Stimulated activated CD8-positive, alpha-beta memory T cell treated with anti-CD3 and anti-CD28 coated beads, Interleukin-12 subunit alpha, Interleukin-12 subunit beta, amount 100 ng/mL, for 1 hour (primary cell): ENCODE measurements at places on chromosomes 3 and 15.

DNA sequence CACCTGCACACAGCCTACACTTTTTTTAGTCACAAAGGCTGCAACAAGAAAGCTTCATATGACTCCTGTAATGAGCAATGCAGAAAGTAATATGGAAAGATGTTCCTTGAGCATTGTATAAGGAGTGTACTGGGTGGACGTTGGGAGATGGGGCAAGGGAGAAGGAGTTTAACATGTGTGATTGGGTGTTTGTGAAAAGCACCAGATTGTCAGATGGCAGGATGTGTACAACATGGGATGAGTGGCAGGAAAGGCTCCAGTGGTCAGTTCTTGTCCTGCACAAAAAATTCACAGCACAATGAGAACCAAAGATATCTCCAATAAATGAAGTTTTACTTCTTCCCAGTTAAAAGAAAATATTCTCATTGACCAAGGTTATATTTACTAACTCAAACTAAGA, 255.1 kb downstream of the EPHA3 start:
- DNase-seq, result no peak

- no peak for DNase-seq
Measured at GRCh38 chr3:33439546-33440327, 468 bp downstream of the UBP1 start.

- DNase-seq, result no peak
Measured at GRCh38 chr15:97979140-97979520, 18.6 kb downstream of the ARRDC4 start.

DNA sequence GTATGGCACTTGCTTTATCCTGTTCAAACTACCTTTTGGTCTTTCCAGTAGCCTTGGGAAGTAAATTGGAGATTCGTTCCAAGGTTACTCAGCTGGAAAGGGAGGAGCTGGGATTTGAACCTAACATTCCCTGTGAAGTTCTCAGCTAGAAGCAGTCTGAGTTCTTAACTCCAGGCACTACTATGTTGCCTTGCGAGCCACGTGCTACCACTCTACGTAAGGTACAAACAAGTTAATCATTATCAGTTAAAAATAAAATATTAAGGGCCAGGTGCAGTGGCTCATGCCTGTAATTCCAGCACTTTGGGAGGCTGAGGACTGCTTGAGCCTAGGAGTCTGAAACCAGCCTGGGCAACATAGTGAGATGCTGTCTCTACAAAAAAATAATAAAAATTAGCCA, 30.7 kb upstream of the CDCP1 start:
- no peak for DNase-seq

- DNase-seq, result no peak
Measured at GRCh38 chr15:39907216-39907615, 12.8 kb downstream of the GPR176 start.

DNA sequence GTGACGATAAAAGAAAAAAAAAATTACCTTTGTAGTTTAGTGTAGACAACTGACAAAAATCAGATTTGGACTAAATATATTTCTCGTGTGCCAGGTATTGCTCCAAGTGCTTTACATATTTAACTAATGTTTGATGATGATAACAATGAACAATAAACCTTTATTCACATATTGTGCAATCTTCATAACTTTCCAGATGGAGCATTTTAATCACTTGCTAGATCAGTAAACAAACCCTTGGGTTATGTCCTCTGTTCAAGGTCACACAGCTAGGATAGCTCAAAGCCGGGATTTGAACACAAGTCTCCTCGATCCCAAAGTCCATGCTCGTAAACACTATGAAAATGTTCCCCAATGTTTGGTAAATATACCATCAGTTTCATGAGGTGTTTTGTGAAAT, 14.5 kb downstream of the NCEH1 start:
- DNase-seq, result no peak

- DNase-seq, result no peak
Measured at GRCh38 chr15:50774450-50774849, 8.9 kb upstream of the SPPL2A start.

DNA sequence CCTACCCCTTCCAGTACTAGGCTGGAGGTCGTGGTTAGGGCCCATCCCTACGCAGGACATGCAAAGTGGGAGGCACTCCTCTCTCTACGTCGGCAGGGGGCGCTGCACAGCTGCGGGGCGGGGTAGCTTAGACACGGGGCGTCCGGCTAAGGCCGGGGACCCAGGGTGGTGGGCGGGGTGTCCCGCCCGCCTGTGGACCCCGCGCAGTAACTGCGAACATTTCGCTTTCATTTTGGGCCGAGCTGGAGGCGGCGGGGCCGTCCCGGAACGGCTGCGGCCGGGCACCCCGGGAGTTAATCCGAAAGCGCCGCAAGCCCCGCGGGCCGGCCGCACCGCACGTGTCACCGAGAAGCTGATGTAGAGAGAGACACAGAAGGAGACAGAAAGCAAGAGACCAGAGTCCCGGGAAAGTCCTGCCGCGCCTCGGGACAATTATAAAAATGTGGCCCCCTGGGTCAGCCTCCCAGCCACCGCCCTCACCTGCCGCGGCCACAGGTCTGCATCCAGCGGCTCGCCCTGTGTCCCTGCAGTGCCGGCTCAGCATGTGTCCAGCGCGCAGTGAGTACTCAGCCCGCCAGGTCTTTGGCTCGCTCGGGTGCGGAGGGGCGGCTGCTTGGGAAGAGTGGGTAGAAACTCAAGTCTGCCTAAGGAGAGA, at the start of gene IL12A:
Gene IL12A, plus strand, starts transcription at position 219 of the 655 bp plus-strand sequence.
- DNase-seq, result peak; percentile 75

GRCh38 chr3:158539414-158540014, 31.5 kb upstream of the MLF1 start:
- peak; percentile 14 for DNase-seq

DNA sequence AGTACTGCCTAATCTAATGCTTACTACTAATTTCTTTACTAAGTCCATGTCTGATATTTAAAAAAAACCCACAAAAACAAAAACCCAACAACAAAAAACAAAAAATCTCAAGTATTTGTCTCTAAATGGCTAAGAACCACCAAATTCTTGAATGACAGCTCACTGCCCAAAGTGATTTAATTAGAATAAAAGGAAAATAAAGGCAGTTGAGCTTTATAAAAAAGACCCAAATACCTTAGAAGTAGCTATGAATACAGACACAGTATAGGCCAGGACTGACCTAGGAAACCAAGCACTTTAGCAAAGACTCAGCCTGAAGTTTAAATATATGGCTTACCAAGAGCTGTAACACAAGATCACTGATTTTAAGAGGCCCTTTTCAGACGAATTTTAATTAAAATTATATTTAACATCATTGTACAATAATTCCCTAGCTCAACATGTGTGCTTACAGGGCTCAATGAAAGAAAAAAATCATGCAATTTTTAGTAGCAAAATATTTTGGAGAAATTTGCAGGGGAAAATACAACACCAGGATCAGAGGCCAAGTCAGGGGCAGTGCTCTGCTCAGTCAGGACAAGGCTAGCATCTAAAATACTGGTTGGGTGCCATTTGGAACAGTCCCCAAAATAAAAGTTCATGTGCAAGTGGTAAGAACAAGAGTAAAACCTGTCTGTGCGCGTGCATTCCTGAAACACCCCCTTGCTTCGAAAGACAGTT, 24.8 kb downstream of the UQCC5 start:
- no peak for DNase-seq

GRCh38 chr15:93462690-93463089, 373.7 kb upstream of the RGMA start:
- DNase-seq, result no peak

DNA sequence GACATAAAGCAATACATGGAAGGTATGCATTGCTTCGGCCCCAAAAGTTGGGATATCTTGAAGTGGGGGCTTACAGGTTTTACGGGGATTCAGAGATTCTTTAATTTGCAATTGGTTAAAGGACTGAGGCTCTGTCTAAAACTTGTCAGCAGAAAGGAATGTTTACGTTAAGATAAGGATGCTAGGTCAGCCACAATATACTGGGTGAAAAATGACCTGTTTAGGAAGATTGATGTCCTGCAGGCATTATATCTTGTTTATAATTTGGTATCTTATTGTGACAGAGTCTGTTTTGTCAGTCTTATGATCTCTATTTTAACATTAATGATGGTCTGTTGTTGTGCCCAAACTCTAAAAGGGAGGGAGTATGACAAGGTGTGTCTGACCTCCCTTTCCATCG, 15.3 kb upstream of the CCNDBP1 start:
- DNase-seq, result no peak

GRCh38 chr3:88267441-88267840, 117.7 kb downstream of the C3orf38 start:
- no peak for DNase-seq

DNA sequence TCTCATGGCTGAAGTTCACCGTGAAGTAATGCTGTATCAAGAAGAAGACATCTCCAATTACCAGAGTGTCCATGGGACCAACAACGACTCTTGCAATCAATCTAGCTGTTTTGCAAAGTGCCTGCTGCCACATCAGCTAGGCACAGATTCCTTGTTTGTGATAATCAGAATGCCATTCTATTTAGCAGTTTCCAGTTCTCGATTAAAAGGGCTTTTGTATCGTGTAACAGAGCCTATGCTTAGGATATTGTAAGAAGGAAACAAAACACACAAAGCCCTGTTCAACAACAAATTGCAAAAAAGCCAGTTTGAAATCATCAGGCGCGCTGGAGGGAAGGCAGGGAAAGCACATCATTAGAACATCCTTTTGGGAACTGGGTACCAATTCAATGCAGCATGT, 26.1 kb downstream of the RASGRF1 start:
- no peak for DNase-seq

- DNase-seq, result no peak
Measured at GRCh38 chr3:134628884-134629283, 21.9 kb downstream of the KY start.

GRCh38 chr3:43726521-43726920, 35.8 kb downstream of the ABHD5 start:
- DNase-seq, result no peak

- no peak for DNase-seq
Measured at GRCh38 chr15:91142106-91142744, 42.2 kb downstream of the SV2B start.

- DNase-seq, result no peak
Measured at GRCh38 chr3:49536875-49537533, 17.3 kb upstream of the BSN start.

DNA sequence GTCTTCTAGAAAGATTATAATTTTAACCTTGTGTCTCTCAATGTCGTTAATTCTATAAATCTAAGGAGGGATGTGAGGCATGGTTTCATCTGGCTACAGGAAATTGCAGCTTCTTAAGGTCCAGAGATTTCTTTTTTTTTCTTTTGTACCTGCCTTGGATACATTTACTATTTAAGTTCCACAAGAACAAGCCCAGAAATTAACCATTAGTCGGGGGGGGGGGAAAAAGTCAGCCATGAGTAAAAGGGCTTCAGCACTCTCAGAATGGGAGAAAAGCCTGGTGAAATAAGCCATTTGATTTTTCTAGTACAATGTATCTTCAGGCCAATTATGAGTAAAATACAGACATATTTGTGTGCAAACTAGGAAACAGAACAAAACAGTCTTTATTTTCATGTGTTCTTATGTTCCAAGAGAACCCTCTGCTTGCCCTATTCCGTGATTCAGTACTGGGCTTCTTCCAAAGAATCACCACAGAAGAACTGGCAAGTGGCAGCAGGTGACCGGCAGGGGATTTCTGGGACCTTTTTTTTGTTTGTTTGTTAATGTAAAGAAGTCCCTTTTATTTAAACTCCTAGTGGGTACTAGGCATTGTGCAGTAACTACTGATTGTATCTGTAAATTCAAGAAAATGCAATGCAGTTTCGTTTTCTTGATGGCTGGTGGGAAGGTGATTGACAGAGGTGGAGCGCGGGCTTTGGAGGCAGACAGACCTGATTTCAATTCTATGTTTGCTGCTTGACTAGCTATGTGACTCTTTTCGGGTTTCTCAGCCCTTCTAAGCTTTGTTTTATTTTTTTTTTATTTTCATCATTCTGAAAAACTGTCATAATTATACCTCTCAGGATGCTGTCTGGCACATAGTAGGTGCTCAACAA, 82.5 kb downstream of the PEX5L start:
- DNase-seq, result no peak

DNA sequence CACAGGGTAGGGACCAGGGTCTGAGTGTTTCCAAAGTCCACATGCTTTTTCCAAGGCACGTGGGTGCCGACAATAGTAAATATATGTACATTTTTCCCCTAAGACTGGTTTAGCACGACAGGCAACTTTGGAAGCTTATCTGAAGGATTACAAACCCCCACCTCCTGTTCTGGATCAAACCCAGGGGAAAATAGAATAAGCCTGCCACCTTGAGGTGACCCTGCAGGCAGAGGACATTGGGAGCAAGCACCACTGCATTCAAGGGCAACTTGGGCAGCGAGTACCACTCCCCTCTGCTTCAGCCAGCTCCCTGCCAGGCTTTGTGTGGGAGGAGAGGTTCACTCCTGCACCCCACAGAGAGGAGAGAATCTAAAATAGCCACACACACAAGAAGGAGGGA, 44.8 kb downstream of the KBTBD12 start:
- no peak for DNase-seq

DNA sequence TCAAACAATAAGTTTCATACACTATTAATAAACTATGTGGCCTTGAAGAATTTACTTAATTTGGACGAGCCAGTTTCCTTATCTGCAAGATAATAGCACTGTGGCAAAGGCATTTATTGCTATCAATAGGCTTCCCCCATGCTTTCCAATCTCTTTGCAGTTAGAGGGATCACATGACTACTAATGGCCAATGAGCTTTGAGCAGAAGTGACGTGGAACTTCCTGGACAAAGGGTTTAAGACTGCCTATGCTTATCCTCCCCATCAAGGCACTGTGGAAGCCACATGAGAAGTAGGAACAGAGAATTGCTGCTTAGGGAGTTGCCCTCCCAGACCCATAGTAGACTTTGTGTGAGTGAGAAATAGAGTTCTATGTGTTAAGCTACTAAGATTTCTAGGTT, 16.7 kb upstream of the ZMAT3 start:
- DNase-seq, result no peak

DNA sequence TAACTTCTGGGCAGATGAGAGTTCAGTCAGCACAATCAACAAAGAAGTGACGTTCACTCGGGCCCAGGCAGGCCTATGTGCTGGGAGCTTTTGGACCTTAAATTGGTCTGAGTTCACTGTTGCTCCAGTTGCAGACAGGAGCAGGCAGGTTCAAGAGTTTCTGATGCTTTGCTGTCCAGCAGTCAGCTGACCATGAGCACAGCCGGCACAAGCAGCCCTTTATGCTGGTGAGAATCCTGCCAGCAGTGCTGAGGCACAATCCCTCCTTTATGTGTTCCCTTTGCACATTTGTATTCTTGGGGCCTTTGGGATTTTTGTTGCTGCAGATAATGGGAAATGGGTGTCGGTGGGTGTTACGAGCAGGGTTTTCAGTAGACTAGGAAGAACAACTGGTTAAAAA, 81.2 kb upstream of the GOLGA8J start:
- DNase-seq, result no peak

GRCh38 chr15:79987969-79988368, 17.0 kb upstream of the BCL2A1 start:
- DNase-seq, result no peak

- DNase-seq, result no peak
Measured at GRCh38 chr3:171231361-171231760, 204.8 kb upstream of the SLC2A2 start.

GRCh38 chr15:65867244-65867643, 2.0 kb upstream of the RAB11A start:
- DNase-seq, result no peak
